Adrenal gland (tissue), 19 donors: ENCODE measurements at places on chromosomes 13 and 19. TPM values are rescaled to one million over a fixed set of nuclear protein-coding genes. Genes with fewer than 3 reads are reported as not detected.

- H3K4me3 ChIP-seq = no peak overlapping the region
- no peaks in the 10 kb centered on the region for H3K27me3 ChIP-seq
- H3K36me3 ChIP-seq = no peaks in the 10 kb centered on the region
- H3K27ac ChIP-seq = no peak overlapping the region
These were observed 87.6 kb upstream of the SPRY2 start for GRCh38 chr13:80428349-80429096.

- H3K36me3 ChIP-seq = no peaks in the 10 kb centered on the region
- no peak overlapping the region for H3K4me3 ChIP-seq
- no peaks in the 10 kb centered on the region for H3K27me3 ChIP-seq
- DNase-seq = no peak
- H3K4me1 ChIP-seq = no peaks in the 10 kb centered on the region
These were observed 8.0 kb downstream of the FRY start for GRCh38 chr13:32039528-32039927.

DNA sequence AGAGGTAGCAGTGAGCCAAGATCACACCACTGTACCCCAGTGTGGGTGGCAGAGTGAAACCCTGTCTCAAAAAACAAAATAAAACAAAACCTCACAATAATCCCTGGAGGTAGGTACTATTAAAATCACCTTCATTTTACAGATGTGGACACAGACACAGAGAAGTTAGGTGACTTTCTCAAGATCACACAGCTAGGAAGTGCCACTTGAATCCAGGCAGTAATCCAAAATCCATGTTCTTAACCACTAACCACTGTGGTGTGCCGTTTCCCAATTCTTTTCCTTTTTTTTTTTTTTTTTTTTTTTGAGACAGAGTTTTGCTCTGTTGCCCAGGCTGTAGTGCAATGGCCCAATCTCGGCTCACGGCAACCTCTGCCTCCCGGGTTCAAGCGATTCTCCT lies 9.0 kb downstream of the PPP1R14A start:
- H3K27me3 ChIP-seq = no peaks in the 10 kb centered on the region
- peaks cover 43% of the 10 kb centered on the region for H3K4me1 ChIP-seq

DNA sequence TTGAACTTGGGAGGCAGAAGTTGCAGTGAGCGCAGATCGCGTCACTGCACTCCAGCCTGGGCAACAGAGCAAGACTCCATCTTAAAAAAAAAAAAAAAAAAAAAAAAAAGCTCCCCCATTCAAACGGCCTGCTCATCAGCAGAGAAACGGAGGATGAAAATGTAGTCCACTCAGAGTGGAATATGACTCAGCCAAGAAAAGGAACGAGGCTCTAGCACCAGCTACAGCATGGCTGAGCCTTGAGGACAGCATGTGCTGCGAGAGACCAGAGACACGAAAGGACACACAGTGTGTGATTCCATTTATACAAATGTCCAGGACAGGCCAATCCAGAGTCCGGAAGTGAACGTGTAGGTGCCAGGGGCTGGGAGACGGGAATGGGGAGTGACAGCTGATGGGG lies 18.1 kb upstream of the MIER2 start:
- H3K4me3 ChIP-seq = no peak overlapping the region
- H3K36me3 ChIP-seq = no peaks in the 10 kb centered on the region
- no peak for DNase-seq
- H3K27ac ChIP-seq = no peak overlapping the region
- no peaks in the 10 kb centered on the region for H3K4me1 ChIP-seq
- peaks cover 7% of the 10 kb centered on the region for H3K27me3 ChIP-seq

GRCh38 chr19:4800591-4801081 lies 9.1 kb downstream of the FEM1A start:
- H3K27me3 ChIP-seq = no peaks in the 10 kb centered on the region
- no peak overlapping the region for H3K4me3 ChIP-seq
- no peak overlapping the region for H3K27ac ChIP-seq
- H3K36me3 ChIP-seq = no peaks in the 10 kb centered on the region
- no peak for DNase-seq

DNA sequence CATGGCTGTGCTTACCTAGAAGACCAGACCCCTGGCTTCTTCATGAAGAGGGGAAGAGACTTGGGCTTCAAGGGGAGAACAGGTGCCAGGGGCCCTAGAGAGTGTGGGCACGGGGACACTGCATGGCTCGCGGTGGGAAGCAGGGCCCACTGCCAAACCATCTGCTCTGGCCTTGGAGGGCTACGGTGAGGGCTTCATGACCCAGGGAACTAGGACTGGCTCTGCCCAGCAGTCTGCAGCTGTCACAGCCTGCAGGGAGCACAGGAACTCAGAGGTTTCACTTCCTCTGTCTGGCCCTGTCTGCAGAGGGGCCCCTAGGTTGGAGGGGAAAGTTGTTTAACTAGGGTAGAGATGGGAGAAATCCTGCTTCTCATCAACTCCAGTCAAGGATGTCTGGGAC lies 4.3 kb downstream of the ERCC1 start:
- H3K27ac ChIP-seq = no peak overlapping the region
- H3K27me3 ChIP-seq = no peaks in the 10 kb centered on the region
- DNase-seq = no peak
- H3K4me1 ChIP-seq = peaks cover 15% of the 10 kb centered on the region
- H3K4me3 ChIP-seq = no peak overlapping the region
- peaks cover 45% of the 10 kb centered on the region for H3K36me3 ChIP-seq

- no peaks in the 10 kb centered on the region for H3K4me1 ChIP-seq
- no peaks in the 10 kb centered on the region for H3K27me3 ChIP-seq
- H3K27ac ChIP-seq = no peak overlapping the region
- H3K4me3 ChIP-seq = no peak overlapping the region
- no peaks in the 10 kb centered on the region for H3K36me3 ChIP-seq
These were observed 222.9 kb downstream of the SLITRK5 start for GRCh38 chr13:87894059-87894458.

- H3K36me3 ChIP-seq = no peaks in the 10 kb centered on the region
- H3K4me1 ChIP-seq = no peaks in the 10 kb centered on the region
- no peaks in the 10 kb centered on the region for H3K27me3 ChIP-seq
- H3K4me3 ChIP-seq = no peak overlapping the region
These were observed 343.5 kb upstream of the SPRY2 start for GRCh38 chr13:80684217-80684991.

DNA sequence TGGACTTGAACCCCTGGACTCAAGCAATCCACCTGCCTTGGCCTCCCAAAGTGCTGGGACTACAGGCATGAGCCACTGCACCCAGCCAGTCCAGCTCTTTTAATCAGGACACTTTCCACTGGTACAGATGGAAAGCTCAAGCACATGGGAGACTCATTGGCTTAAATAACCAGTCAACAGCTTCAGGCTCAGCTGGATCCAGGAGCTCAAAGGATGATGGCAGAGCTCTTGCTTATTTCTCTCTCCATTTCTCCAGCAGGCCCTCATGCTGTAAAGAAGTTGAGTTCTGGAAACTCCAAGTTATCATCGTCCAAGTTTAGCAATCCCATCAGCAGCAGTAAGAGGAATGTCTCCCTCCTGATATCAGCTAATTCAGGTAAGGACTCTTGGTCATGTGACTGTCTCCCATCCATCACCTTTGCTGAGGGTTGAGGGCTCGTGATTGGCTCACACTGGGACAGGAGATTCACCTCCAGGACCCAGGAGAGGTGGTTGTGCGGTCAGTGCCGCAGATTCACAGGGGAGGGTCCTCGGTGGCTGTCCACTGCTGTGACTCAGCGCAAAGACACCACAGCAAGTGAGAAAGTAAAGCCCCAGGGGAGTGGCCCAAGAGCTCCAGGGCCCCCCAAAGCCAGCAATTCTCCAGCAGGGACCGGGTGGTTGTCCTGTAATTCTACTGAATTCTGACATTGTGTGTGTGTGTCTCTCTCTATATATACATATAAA lies 5.1 kb downstream of the CCL25 start:
- H3K27me3 ChIP-seq = no peaks in the 10 kb centered on the region
- no peak for DNase-seq

DNA sequence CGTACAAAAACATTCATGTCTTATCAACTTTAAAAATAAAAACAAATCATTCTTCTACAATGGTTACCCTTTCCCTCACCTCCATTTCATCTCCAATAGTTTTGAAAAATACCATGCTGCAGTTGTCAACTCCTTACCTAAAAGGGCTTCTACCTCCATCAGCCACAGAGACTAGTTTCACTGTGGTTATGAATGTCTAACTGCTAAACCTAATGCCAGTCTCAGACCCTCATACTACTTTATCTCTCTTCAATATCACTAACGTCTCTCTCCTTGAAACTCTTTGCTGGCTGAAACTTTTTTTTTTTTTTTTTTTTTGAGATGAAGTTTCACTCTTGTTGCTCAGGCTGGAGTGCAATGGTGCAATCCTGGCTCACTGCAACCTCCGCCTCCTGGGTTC lies 27.1 kb downstream of the LNX2 start:
- no peak overlapping the region for H3K4me3 ChIP-seq
- H3K4me1 ChIP-seq = peaks cover 27% of the 10 kb centered on the region
- no peak overlapping the region for H3K27ac ChIP-seq
- no peaks in the 10 kb centered on the region for H3K27me3 ChIP-seq
- DNase-seq = no peak

UQCR11 gene
- total RNA-seq = 70.1 TPM

TLE2 gene
- 58.8 TPM for total RNA-seq

ENOX1 gene
- total RNA-seq = 1.6 TPM

WASF3 gene
- 49.5 TPM for total RNA-seq

FOXA3 gene
- not detected for total RNA-seq
